ENCODE measurements at places on chromosomes 12 and 14.

- DNase-seq: no peak
Measured at GRCh38 chr14:74955229-74956026, at the start of gene PGF. Gene PGF, minus strand, starts transcription at chr14:74955597. Its CDS starts 355 bp downstream, at chr14:74955242.

GRCh38 chr12:71945121-71945520 is 6.5 kb downstream of the TPH2 start:
- DNase-seq: no peak

- DNase-seq: no peak
Measured at GRCh38 chr14:36852981-36853691, 191.5 kb downstream of the PAX9 start.

DNA sequence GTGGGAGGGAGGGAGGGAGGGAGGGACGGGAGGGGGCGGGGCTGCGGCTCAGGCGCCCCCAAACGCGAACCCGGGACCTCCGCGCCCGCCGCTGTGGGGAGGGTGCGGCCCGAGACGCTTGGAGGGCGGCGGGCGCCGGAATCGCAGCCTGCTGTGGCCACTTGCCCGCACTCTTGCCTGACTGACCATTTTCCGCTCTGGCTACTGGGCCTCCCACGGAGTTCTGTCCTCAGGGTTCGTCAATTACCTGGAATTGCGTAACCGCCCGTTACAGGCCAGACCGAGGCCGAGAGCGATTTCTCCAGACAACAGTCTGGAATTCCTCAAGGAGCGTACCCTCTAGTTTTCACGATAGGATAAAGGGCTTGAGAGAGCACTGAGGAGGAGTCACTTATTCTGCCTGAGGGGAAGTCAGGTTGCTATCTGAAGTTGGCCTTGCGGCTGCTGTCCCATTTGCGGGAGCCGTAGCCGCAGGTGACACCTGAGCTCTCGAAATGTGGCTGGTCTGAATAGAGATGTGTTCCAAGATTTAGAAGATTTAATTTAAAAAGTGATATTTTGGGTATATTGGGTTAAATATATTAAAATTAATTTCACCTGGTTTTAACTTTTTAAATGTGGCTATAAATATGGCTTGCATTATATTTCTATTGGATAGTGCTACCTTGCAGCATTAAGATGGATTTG is 446 bp upstream of the ZNF641 start:
- no peak for DNase-seq

DNA sequence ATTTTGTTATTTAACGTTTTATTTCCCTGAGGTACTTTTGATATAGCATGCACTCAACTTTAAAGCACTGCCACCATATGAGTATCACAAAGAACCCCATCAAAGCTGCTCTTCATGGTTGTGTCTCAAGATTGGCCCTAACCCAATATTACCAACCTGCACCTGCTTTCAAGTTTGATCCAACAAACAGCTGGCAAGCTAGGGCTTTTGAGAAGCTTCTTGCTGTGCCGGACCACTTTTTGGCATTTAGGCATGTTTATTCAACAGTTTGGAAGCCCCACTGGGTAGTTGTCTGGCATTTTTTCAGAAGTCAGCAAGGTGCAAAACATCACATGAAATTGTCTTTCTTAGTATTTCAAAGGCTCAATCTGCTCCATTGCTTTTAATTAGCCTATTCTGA is 137.2 kb upstream of the PLEKHA5 start:
- DNase-seq: no peak

DNA sequence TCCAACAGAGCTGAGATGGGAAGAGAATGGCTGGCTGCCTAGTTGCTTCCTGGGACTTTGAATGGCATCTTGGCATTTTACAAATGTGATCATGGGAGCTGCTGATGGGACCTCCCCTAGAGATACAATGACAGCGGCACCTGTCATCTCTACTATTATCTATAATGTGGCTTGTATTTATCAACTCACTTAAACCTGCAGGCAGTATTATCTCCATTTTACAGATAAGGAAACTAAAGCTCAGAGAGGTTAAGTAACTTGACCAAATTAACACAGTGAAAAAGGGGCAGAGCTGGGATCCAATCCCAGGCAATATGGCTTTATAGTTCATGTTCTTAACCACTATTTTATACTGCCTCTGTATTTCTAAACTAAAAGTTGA is 111.7 kb downstream of the CHST11 start:
- no peak for DNase-seq

- no peak for DNase-seq
Measured at GRCh38 chr12:32895688-32896431, 717 bp downstream of the PKP2 start.

DNA sequence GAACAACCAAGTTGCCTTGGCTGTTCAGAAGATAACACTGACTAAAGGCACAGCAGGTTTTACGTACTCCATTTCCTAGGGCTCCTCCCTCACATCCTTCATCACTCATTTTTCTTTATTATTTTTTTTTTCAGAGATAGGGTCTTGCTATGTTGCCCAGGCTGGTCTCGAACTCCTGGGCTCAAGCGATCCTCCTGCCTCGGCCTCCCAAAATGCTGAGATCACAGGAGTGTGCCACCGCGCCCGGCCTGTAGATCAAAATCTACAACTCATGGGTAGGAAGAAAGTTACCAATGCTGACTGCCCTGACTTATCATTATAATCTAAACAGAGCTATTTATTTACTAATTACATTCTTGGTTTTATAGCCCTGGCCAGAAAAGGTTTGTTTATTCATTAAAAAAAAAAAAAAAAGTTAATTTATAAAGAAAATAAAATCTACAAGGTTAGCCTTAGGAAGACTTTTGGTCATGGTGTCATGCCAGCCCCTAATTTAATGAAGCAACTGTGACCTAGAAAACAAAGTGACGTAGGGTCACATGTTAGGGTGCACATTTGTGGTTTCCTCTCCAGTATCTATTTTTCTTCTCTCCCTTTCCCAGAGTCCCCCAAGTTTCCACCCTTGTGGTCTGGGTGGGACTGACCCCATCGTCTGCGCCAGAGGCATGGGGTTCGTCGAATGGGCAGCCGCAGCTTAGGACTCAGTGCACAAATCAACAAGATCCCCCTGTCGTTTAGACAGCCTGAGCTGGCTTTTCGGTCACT is 19.0 kb upstream of the FOXN3 start:
- DNase-seq: no peak

DNA sequence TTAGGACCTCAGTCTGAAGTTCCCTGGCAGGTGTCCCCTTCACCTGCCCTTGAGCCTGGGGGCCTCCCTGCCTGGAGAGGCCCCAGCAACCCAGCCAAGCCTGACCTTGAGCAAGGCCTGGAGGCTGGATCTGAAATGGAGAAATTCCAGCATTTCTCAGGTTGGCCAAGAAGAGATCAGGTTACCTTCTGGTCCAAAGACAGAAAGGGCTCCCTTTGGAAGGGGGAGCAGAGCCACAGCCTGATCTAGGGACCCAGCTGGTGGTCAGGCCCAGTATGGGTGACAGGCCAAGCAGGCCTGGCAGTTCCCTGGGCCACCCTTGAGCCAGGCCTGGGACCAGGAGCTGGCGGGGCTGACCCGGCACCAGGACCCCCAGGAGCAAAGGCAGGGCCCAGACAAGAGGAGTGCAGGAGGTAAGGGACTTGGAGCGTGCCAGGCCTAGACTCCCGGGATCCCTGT is 82.8 kb downstream of the TNFAIP2 start:
- DNase-seq: no peak

DNA sequence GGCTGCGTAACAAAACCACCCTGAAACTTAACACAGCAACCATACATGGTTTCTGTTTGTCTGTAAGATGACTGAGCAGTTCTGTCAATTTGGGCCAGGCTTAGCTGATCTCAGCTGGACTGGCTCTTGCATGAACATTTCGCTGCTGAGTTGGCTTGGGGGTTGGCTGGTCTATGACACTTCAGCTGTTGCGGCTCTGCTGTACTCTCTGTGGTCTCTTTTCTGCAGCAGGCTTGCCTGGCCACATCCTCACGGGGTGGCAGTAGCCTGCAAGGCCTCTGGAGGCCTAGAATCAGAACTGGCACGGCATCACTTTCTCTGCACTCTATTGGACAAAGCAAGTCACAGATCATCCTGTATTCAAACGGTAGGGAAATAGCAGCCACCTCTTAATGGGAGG is 216.2 kb downstream of the BCL11B start:
- no peak for DNase-seq

GRCh38 chr14:74695406-74695805 is 17.5 kb downstream of the AREL1 start:
- DNase-seq: no peak

DNA sequence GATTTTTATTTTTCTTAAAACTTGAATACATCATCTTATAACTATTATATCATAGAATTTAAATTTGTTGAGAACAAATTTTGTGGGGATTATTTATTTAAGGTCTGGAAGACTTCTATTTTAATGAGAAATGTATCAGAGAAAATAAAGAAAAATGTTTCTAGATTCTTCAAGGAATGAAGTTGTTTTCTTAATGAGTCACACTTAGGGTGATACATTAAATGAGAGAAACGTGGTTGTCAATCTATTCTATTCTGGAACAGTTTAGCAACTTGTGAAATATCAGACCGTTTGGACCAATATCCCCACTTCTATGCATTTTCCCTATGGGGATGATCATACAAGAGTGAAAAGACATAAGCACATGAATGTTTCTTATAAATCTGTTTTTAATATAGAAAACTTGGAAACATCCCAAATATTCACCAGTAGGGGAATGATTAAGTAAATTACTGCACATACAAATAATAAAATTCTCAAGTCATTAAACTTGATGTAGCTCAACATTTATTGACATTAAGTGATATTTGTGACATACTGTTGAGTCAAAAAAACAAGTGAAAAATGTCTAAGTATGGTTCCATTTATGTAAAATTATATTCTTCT is 88.5 kb downstream of the E2F7 start:
- DNase-seq: no peak

- DNase-seq: no peak
Measured at GRCh38 chr12:47591795-47592194, 114.0 kb downstream of the RPAP3 start.

- DNase-seq: no peak
Measured at GRCh38 chr12:50590869-50591268, 86.1 kb downstream of the DIP2B start.

- peak; percentile 67 for DNase-seq
Measured at GRCh38 chr14:99137001-99137700, 134.8 kb downstream of the BCL11B start.

GRCh38 chr12:49478949-49479664 is 59.7 kb upstream of the KCNH3 start:
- no peak for DNase-seq

GRCh38 chr14:69685218-69685616 is 73.8 kb downstream of the SUSD6 start:
- DNase-seq: no peak

DNA sequence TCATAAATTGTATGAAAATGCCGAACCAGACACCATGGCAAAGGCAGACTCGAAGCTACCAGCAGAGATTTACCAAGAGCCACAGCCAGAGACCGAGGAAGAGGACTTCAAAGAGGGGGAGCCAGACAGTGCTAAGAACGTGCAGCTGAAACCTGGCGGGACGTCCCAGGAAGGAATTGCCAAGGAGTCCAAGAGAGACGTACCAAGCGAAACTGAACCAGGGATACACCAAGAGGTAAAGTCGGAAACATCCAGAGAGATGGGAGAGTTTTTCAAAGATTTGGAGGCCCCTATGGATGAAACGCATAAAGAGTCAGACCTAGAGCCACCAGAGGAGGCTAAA is 294 bp downstream of the SAMD15 start:
- no peak for DNase-seq

GRCh38 chr12:58720421-58720820 is 199.9 kb downstream of the LRIG3 start:
- no peak for DNase-seq

DNA sequence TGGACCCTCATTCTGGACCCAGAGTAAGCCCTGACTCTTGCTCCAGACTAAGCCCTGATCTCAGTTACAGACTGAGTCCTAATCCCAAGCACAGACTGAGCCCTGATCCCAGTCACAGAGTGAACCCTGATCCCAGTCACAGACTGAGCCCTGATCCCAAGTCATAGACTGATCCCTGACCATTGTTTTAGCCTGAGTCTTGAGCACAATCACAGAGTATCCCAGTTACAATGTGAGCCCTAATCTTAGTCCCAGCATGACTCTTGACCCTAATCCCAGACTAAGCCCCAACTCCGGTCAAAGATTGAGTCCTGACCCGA is 240.6 kb downstream of the RBM19 start:
- no peak for DNase-seq

DNA sequence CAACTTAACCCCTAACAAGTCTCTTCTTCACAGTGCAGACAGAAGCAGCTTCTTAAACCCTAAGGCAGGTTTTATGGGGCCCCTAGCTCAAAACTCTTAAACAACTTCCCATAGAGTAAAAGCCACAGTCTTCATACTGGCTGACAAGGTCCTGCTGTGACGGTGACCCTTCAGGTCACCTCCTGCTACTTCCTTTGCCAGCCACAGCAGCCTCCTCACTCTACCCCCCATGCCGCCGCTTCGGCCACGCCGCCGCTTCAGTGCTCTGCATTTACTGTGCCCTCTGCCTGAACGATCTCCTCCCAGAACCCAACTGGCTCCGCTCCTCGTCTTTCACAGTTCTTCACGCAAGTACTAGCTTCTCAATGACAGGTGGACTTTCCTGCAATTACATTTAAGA is 45.5 kb downstream of the ACADS start:
- no peak for DNase-seq

GRCh38 chr12:18576104-18576626 is 161.6 kb downstream of the PLCZ1 start:
- DNase-seq: no peak

DNA sequence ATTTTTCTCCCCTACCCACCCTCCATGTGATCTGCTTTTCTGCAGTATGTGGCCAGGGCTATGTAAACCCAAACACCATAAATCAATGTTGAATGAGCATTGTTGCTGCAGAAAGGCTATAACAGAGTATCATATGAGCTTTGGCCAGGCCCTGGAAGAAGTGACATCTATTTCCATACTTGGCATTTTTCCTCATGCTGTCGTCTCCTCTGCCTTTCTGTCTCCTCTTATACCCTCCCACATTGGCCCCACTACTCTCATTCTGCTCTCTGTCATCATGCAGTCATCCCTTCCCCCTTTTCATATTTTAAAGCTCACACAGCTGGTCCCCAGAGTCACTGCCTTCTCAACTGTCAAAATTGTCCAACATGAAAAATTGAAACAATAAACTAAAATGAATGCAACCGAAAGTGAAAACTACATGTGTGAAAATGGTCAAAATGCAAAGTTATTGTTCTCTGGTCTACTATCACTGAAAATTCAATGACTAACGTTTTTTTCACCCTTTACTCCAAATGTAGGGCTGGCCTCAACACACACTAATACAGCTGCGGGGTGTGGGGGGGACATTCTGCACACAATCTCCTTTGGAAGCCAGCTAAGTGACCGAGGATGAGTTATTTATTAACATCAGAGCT is 290.7 kb upstream of the TMPO start:
- DNase-seq: no peak

GRCh38 chr12:94621662-94622359 is 28.5 kb downstream of the TMCC3 start:
- DNase-seq: no peak

DNA sequence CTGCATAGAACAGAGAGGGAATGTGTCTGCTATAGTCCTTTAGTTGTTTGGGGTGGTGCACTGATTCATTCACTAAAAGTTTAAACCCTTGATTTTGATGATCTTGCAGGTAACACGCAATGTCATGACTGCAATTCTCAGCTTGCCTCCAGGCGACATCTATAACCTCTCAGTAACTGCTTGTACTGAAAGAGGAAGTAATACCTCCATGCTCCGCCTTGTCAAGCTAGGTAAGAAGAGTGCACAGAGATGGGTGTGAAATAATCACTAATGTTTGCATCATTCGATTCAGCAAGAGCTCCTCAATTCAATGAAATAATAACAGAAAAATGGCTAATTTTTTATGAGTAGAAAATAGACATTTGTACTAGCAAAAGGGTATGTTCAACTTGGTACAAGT is 203.7 kb downstream of the PTPRO start:
- no peak for DNase-seq

Measured in vagina (tissue), 2 donors.